Cardiac septum (tissue), 1 donor: ENCODE measurements at places on chromosomes 6 and 20.

DNA sequence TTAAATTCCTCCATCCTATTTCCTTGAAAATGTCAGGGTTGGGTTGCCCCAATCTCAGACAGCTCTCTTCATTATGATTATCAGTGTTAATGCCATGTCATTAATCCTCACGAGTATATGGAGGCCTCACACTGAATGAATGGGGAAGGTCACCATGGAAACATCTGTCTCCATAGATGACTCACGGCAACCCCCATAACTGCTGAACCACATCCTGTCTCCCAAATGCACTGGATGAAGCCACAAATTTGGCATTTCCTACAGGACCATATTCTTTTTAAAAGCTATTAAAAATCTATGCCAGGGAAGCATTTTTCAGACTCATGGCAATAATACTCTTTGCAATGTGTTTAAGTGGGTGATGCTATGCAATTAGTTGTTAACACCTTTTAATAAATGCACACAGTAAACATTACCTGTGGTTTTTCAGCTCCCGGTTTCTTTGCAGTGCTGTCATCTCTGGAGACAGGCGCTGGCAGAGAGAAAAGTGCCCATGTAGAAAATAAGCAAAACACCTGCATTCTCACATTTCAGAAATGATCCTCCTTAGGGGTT lies 80.1 kb upstream of the PTPRK start:
- no peak for DNase-seq

GRCh38 chr6:42041481-42042053 lies 8.8 kb upstream of the TAF8 start:
- DNase-seq = no peak

DNA sequence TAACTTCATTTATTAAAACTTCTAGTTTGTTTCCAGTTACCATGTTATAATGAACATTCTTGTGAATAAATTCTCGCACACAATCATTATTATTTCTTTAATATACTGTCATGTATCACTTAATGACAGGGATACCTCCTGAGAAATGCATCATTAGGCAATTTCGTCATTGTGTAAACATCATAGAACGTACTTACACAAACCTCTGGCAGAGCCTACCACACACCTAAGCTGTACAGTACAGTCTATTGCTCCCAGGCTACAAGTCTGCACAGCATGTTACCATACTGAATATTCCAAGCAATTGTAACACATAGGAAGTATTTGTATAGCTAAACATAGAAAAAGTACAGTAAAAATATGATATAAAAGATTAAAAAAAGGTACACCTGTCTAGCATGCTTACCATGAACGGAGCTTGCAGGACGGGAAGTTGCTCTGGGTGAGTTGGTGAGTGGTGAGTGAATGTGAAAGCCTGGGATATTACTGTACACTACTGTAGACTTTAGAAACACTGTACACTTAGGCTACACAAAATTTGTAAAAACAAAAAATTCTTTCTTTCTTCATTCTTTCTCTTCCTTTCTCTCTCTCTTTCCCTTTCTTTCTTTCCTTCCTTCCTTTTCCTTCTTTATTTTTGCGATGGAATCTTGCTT lies 268.2 kb upstream of the SOX4 start:
- no peak for DNase-seq

DNA sequence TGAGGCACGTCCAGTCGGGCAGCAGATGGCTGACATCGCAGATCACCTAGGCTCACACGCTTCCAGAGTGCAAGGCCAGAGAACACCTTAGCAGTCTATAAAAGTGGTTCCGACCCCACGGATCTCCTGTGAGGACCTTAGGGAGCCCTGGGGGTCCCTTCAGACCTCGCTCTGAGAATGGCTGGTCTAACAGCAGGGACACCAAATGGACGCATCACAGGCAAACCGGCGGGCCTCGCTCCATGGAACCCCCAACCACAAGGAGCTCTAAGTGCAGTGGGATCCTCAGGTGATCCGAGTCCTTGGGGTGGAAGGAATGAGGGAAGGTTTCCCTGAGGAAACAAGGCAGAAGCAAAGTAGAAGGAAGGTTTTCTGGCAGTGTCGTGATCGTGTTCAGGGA lies 135.4 kb downstream of the SMOC2 start:
- DNase-seq = no peak

DNA sequence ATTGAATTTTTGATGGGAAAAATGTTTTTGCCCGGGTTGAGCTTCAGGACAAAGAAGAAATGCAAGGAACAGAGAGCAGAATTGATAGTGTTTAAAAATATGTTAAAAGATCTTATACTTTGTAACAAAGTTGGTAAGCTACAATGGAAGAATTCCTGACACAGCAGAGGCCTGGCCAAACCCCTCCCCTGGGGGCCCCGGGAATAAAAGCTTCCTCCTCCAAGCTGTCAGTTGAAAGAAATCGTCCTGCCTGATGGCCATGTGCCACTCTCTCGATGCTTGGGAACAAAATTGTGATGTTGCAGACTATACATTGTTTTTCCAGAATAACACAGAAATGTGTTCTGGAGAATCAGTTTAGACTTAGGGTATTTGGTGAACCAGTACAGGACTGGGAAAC lies 14.2 kb upstream of the TOX2 start:
- no peak for DNase-seq

DNA sequence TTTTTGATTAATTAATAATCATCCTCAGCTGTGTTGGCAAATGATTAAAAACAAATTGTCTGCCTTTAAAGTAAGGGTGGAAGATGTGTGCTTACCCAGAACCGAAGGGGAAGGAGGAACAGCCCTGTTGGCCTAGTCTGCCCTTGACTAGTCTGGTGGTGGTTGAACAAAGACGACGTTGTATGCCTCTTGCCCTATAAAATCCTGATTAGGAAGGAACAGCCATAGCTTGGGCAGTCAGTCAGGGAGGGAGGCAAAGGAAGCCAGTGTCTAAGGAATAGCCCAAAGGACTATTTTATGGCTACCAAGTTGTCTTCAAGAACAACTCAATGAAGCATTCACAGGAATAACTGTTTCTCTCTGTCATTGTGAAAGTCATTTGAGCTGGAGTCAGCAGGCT lies 70.7 kb downstream of the PRDM1 start:
- no peak for DNase-seq

GRCh38 chr20:10288954-10289646 lies 70.5 kb downstream of the SNAP25 start:
- DNase-seq = no peak

DNA sequence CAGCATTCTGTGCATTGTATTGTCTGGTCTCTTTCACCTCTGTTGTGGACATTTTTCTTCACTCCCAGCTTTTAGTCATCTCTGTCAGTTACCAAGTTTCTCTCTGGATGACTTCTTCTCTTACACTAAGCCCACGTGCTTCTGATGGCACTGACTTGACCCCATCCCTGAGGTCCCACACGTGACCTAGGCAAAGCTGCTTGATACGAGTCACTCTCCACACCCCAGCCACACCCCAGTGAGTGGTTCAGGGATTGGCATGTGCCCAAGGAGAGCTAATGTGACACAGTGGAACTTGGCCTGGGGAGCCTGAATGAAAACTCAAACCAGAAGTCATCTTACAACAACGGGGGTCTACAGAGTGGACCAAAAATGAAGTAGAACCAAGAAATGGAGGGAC lies 32.2 kb downstream of the HTR1E start:
- no peak for DNase-seq

GRCh38 chr20:952196-952795 lies 36.2 kb upstream of the ANGPT4 start:
- DNase-seq = peak; percentile 27

DNA sequence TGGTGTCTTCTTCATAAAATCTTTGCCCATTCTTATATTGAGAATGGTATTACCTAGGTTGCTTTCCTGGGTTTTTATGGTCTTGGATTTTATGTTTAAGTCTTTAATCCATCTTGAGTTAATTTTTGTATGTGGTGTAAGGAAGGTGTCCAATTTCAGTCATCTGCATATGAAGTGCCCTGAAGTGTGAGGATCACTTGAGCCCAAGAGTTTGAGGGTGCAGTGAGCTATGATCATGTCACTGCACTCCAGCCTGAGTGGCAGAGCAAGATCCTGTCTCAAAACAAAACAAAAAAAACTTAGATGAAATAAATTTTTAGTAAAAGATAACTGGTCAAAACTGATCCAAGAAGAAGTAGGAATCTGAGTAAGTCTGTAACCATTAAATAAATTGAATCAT lies 215.4 kb downstream of the TBC1D7 start:
- DNase-seq = no peak

DNA sequence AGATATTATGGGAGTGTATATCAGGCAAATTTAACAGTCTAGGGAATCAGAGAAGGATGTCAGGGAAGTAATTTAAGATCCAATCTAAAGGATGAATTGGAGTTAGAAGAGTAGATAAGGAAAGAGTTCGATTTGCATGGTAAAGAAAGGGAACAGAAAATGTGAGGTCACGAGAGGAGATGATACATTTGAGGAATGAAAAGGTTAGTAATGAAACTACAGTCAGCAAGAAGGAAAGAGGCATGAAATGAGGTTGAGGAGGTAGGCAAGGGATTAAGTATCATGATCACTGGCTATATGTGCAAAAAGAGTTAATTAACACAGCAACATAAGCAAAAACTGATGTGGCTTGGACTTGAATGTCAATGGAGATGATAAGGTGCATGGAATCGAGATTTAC lies 22.4 kb downstream of the ZNF318 start:
- no peak for DNase-seq

- no peak for DNase-seq
Measured at GRCh38 chr20:47789764-47790579, 4.7 kb upstream of the SULF2 start.

- no peak for DNase-seq
Measured at GRCh38 chr6:149988550-149989346, 25.0 kb downstream of the ULBP1 start.

- no peak for DNase-seq
Measured at GRCh38 chr6:52399511-52400312, 20.4 kb upstream of the EFHC1 start.

- DNase-seq = no peak
Measured at GRCh38 chr20:11003341-11003740, 329.5 kb upstream of the JAG1 start.

GRCh38 chr6:90787446-90787845 lies 200.6 kb upstream of the MAP3K7 start:
- no peak for DNase-seq

- no peak for DNase-seq
Measured at GRCh38 chr6:26092443-26092842, 5.2 kb downstream of the HFE start.

- DNase-seq = no peak
Measured at GRCh38 chr20:8673116-8673515, 395.8 kb upstream of the PLCB4 start.

DNA sequence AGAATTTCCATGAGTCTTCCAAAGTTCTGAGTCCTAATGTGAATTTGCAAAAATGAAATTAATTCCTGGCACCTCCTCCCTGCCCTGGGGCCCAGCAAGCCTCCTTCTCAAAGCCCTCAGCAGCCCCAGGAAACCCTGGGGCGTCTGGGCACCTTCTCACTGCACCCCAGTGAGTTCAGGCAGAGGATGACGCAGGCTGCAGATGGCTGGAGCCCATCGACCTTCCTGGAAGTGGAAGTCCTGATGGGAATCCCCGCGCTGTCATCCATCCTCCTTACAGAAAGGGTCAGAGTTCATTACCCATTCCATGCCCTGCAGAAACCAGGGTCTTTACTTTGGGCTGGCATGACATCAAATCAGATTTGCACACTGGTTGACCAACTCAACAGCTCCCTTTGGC lies 31.6 kb downstream of the DLL1 start:
- DNase-seq = peak; percentile 56

DNA sequence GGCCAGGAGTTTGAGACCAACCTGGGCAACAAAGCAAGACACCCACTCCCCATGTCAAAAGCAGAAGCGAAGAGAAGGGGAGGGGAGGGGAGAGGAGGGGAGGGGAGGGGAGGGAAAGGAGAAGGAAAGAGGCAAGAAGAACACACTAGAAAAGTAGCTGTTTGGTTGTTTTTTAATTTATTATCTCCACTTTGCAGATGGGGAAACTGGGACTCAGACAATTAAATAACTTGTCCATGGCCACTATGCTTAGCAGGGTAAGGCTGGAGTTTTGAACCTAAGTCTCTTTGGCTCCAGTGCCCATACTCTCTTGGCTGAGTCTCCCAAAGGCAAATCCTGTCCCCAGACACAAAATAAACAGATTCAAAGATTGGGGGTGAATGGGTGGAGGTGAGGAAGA lies 12.4 kb upstream of the GHRH start:
- DNase-seq = no peak

DNA sequence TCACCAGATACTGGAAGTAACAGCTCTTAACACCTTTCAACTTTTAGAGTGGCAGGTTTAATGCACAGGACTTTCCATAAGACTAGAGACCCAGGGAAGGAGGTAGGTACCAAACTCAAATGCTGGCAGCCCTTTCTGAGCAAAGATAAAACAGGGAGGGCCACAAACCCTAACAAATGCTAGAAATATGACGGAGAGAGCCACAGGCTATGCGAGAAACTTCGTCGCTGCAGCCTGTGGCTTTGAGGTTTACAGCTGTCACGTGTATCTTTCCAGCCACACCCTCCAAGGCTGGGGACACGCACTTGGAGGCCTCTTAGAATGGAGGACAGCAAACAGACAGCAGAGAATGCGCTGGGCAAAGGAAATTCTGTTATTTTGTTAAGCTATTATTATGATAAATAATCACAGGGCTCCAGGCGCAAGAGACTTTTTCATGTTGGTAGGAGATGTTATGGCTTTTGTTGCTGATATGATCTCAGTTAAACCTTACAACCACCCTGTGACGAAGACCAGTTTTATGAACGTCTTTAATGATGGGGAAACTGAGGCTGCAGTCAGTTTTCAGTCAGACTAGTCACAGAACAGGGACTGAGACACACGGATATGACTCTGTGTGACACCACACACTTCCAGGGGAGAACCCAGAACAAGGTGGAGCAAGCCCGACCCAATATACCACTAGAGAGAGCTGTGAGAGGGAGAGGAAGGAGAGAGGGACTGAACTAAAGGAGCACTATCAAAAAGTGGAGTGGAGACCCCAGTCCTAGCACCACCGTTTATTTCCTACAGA lies 2.0 kb downstream of the TRAM2 start:
- no peak for DNase-seq

GRCh38 chr6:152225241-152225934 lies 411.8 kb downstream of the SYNE1 start:
- no peak for DNase-seq

GRCh38 chr6:97207383-97207782 lies 75.6 kb downstream of the MMS22L start:
- DNase-seq = no peak

GRCh38 chr6:4522453-4522852 lies 253.8 kb upstream of the CDYL start:
- no peak for DNase-seq

GRCh38 chr20:17967521-17968365 lies 851 bp downstream of the SNX5 start:
- DNase-seq = no peak

- no peak for DNase-seq
Measured at GRCh38 chr20:54355631-54356280, 119.6 kb upstream of the DOK5 start.

- DNase-seq = no peak
Measured at GRCh38 chr6:93972791-93973190, 553.4 kb upstream of the EPHA7 start.

DNA sequence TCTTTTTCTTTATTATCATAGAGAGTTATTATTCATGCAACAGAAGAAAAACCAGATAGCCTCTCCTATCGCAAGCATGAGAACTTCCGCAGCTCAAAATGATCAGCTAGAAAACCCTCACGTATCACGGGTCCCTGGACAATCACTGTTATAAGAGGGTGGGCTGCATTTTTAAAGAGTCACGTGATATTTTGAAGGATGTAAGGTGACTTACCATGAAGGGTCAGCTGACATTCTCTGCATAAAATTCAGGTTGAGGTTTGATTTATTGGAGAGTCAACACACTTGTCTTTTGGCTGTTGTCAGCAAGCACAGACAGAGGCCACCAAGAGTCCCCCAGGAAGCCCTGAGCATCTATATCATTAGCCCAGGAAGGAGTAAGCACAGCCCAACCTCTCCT lies 39.5 kb downstream of the ID4 start:
- no peak for DNase-seq
